ENCODE measurements at places on chromosomes 5 and 9.

- no peak for DNase-seq
These were observed 30.9 kb upstream of the TNFSF15 start for GRCh38 chr9:114836769-114837168.

DNA sequence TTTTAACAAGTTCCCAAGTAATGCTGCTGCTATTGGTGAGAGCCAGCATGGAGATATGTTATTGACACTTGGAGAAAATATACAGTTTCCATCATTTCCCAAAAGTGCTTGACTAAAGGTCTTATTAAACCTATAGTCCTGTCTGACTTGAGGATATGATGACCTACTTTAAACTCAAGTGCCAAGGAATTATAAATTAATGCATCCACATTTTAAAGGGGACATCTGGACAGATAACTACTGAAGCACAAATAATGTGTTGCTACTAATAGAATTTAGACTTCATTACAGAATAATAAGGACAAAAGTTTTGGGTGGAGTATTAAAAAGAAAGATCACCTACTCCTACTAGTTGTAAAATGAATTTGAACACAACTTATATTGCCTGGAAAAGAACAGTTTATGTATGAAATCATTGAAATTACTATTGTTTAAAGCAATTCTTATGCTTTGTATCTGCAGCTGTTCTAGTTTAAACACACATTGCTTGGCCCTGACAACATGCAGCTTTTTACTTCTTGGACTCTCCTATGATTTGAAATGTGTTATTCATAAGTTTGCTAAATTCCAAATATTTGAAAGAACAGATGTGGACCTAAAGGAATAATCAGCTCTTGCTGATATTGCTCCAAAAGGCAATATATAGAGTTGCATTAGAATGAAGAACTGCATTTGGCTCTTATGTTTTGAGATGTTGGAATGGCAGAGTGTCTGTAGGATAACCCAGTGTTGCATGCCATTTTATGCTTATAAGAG, 73.4 kb downstream of the SGCD start:
- peak; percentile 69 for DNase-seq

GRCh38 chr5:78236046-78236445, 58.5 kb downstream of the AP3B1 start:
- no peak for DNase-seq

DNA sequence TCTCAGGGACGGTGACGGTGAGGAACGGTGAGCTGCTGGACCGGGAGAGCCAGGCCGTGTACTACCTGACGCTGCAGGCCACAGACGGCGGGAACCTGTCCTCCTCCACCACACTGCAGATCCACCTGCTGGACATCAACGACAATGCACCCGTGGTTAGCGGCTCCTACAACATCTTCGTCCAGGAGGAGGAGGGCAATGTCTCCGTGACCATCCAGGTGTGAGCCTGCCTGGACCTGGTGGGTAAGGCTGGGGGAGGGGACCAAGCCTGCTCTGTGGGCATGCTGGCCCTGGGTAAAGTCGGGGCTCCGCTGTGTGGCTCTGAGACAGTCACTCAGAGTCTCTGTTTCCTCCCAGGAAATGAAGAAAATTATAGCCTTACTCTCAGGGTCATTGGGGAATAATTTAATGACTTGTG, 29.3 kb downstream of the CDHR2 start:
- peak; percentile 20 for DNase-seq

DNA sequence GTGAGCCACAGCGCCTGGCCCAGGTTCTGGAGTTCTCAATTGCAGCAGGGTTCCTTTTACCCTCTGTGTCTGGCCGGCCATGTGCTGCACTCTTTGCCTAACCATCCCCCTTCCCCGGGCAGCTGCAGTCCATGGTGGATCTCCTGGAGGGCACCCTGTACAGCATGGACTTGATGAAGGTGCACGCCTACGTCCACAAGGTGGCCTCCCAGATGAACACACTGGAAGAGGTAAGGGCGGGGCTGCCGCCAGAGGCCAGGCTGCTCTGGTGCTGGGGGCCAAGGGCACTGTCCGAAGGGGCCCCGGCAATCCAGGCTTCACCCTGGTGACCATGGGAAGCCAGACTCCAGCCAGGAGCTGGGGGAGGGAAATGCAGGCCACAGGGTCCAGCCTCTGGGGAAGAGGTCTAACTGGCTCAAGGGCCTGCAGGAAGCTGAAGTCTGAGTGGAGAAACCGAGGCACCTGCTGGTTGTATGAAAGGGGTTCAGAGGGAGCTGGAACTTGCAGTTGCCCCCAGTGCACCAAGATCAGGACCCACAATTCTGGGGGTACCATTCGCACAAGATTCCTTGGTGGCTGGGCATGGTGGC, 18.1 kb downstream of the OLFML2A start:
- no peak for DNase-seq

- no peak for DNase-seq
These were observed 199.1 kb upstream of the ZNF618 start for GRCh38 chr9:113677057-113677456.

GRCh38 chr9:37229882-37230482, 109.6 kb downstream of the ZCCHC7 start:
- no peak for DNase-seq

- DNase-seq, result no peak
These were observed 73.7 kb downstream of the GADD45G start for GRCh38 chr9:89678396-89679015.

GRCh38 chr9:91346644-91347043, 15.1 kb downstream of the AUH start:
- DNase-seq, result no peak

DNA sequence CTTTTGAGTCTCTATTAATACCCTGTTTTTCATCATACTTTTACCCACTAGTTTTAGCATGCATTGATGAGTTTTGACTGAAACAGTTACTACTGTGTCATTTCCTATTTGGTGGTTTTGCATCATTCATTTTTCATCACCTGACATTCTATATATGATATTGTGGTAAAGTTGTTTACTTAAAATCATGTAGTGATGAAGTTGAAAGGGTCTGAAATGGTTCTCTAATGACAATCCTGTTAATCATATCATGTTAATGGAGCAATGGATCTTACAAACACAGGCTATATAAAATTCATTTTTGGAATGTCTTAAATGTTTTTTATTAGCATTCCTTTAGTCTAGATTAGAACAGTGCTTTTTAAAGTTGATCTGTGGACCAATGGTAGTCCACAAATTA, 84.1 kb downstream of the ERBIN start:
- DNase-seq, result no peak

DNA sequence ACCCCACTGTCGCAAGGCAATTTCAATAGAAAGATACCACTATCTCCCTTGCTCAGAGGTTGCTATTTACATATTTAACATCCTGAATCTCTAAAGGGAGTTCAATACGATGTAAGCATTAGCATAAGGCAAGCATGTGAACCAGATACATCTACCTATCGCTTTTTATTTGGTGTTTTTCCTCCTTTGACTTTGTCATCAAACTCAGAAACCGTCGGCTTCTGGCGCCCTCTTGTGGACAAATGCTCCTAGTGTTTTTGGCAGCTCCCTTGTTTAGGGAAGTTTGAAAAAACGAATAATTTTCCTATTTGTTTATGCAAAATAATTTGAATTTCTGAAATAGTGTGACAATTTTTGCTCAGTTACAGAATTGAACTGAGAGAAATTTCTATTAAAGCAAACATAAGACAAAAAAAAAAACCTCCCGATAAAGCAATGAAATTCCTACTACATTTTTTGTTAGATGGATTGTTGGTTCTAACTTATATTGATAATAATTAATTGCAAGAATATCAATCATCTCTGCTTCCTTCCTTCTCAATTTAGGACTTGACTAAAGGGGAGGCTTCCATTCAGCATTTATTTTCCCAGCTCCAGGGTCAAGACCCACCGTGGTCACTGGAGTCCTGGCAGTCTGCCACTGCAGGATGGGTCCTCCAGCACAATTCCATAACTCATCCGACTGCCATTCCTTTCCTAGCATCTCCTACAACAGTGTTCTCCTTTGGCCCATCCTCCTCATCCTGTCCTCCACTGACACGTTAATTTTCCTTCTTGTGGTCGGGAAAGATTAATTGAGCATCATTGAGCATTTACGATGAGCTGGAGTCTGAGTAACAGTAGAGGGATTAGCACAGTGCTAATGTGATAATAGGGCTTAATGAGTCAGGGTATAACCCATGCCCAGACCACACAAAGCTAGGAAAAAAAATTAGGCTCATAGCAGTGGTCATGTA, 131.8 kb upstream of the CHD1 start:
- peak; percentile 56 for DNase-seq

GRCh38 chr5:178090856-178091255, 22.5 kb upstream of the N4BP3 start:
- DNase-seq, result no peak

GRCh38 chr5:4079831-4080230, 484.2 kb downstream of the IRX1 start:
- no peak for DNase-seq

GRCh38 chr5:6389397-6389796, 11.1 kb upstream of the MED10 start:
- DNase-seq, result no peak

- no peak for DNase-seq
These were observed 160.9 kb downstream of the GIN1 start for GRCh38 chr5:102959055-102959454.

GRCh38 chr5:129246088-129246487, 151.5 kb downstream of the ISOC1 start:
- DNase-seq, result no peak

- DNase-seq, result no peak
These were observed 320.0 kb upstream of the ARRDC3 start for GRCh38 chr5:91703128-91703527.

DNA sequence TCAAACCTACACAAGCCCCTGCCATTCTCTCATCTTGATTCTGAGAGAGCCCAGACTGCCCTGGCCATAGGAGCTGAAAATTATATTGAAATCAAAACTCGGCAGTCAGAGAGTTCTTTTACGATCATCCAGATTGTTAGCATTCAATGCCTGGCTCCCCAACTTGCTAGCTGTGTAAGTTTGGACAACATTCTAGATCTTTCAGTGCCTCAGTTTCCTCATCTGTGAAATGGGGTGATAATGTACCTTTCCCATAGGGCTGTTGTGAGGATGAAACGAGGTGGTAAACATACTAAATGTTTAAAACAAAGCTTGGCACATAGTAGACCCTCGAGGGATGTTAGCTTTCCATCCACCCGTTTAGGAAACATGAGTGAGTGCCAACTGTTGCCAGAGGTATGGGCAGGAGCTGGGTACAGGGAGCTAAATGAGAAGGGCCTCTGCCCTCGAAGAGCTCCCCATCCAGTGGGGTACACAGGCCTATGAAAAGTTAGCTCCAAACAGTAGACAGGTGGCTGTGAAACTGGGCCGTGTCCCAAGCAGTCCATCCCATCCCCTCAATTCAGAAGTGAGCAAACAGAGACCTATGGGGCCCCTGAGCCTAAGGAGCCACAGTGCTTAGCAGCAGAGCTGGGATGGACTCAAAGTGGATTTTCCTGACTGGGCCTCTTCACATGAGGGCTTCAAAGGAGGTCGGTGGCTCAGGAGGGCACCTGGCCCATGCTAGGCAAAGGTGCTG, 17.3 kb upstream of the IGFBPL1 start:
- DNase-seq, result no peak

GRCh38 chr9:129232839-129233591, 55.0 kb upstream of the IER5L start:
- no peak for DNase-seq

DNA sequence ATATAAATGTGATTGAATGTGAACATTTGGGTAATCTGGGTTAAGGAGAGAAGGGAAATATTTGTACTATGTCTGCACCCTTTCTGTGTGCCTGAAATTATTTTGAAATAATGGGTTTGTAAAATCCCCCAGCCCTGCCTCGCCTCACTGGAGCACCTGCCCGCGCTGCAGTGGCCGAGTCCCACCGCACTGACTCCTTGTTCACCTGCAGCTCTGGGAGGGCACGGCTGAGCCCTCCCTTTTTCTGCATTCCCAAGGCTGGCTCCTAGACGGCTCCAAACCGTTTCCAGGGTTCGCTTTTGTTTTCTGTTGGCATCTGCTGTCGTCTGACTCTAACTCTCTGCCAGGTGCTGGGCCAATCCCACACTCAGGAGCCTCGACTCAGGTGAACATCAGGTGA, 17.6 kb upstream of the PPP1R26 start:
- no peak for DNase-seq

- peak; percentile 21 for DNase-seq
These were observed 1.2 kb downstream of the TTC33 start for GRCh38 chr5:40754381-40755092.

- no peak for DNase-seq
These were observed 37.9 kb downstream of the ARPC5L start for GRCh38 chr9:124899845-124900244.

DNA sequence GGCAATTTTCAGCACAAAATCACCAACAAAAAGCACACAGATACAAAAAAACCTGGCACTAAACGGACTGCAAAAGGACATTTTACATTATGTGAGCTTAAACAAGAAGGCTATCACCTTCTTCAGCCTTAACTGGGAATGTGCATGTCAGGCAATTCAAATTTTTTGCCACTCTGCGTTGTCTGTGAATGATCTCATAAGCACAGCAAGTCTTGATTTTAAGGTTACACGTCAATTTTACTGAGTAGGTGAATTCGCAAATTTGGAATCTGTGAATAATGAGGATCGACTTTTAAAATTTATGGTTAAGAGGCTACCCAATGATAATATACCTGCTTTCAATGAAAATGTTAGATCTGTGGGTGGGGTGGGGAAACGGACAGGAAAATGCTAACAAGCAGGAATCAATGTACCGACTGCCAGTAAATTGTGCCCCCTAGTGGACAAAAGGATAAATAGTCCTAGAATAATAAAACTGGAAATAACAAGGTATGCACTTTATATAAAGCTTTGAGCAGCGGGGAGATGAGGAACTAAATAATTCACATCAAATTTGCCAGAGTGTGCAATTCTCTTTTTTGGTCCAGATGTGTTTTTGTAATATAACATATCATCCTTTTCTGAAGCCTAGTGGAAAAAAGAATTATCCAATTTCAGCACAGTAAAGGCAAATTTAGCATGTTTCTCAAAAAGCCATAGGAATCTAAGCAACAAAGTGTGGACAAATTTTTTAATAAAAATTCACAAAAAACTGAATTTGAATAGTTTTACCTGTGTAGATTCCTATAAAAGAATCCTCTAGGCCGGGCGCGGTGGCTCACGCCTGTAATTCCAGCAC, 20.5 kb downstream of the EQTN start:
- DNase-seq, result peak; percentile 63

DNA sequence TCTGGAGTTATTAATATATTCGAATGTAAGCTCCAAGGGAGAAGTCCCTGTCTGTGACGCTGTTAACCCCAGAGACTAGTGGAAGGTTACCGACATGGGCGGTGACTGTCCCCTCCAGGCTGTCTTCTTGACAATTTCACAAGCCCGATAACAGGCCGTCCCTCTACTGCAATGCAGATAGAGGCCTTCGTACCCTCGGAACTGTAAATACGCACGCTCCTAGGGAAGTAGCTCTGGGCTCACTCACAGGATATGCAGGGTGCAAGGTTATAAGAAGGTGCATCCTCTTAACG, 680 bp upstream of the RFK start:
- no peak for DNase-seq

- DNase-seq, result no peak
These were observed 381.4 kb downstream of the TMEM161B start for GRCh38 chr5:87887247-87887646.

DNA sequence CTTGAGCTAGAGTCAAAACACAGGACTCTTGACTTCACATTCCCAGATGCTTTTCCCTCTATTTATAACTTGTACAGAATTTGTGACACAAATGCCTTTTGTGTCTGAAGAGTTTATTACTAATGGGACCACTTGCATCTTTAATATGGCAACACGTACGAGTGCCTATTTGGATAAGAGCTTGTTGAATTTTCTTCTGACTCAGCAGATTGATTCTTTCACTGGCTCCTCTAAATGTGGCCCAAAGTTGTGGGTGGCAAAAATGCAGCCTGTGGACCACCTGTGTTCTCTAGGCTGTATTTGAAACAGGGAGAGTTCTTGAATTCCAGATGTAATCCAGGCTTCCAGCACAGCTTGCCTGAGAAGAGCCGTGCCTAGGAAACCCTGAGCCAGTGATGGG, 34.1 kb upstream of the ERCC6L2 start:
- DNase-seq, result no peak
